RKO (cell line): ENCODE measurements at places on chromosomes 7 and 10.

GRCh38 chr7:131424219-131424822, 96.6 kb downstream of the MKLN1 start:
- DNase-seq, result peak; percentile 82

GRCh38 chr7:144771174-144771573, 64.7 kb downstream of the TPK1 start:
- DNase-seq, result no peak

DNA sequence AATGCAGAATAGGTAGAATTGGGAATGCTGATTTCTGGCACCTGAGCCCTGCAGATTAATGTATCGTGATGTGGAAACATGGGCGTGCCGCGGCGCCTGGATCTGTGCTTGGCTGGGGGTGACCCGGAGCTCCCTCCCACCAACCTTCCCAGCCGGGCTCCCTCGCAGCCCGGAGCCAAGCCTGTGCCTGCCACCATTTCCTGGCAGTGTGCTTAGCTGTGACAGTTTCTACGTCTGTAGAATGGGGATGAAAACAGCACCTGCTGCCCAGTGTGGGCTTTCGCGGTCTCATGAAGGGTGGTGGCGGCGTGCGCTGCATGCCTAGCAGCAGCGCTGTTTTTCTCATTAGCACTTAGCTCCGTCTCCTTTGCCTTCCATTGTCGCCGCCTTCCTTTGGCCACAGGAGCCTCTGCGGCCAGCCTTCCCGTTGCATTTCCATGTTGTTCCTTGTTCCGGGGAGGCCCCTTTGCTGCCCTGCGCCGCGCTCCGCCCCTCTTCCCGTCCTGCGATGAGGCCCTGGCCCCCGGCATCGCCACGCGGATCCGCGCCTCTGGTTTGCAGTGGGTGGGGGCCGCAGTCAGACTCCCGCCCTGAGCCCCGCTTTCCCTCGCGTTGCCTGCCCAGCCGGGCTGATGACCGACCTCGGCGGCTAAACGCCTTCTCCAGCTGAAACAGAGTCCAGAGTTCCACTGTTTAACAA, 84.2 kb downstream of the CUL1 start:
- DNase-seq, result no peak

DNA sequence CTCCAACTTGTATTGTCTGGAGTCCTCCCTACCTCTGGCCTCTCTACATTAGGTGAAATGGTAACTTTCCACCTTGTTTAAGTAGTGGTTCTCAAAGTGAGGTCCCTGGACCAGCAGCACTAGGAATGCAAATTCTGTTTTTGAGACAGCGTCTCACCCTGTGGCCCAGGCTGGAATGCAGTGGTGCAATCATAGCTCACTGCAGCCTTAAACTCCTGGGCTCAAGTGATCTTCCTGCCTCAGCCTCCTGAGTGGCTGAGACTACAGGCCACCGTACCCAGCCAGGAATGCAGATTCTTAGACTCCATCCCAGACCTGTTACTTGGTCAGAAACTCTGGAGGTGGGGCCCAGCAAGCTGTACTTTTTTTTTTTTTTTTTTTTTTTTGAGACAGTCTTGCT, 6.8 kb upstream of the TBL2 start:
- DNase-seq, result no peak

DNA sequence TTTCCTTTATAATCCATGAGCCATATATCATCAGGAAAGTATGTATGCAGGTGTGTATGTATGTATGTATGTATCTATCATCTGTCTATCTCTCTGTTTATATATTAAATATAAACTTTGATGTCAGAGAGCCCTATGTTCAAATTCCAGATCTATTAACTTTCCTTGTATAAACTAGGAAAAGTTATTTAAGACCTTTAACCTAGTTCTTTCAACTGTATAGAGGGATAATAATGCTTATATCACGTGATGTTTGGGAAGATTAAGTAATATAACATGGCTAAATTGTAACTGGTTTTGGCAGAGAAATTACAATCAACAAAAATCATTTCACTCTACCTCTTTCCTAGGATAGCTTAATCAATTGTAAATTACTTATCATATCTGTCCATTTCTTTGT, 628.3 kb upstream of the IGFBP3 start:
- DNase-seq, result no peak
